Activated naive CD8-positive, alpha-beta T cell treated with anti-CD3 and anti-CD28 coated beads for 36 hours (primary cell): ENCODE measurements at places on chromosomes 12 and 14. TPM values are rescaled to one million over a fixed set of nuclear protein-coding genes. Genes with fewer than 3 reads are reported as not detected.

DNA sequence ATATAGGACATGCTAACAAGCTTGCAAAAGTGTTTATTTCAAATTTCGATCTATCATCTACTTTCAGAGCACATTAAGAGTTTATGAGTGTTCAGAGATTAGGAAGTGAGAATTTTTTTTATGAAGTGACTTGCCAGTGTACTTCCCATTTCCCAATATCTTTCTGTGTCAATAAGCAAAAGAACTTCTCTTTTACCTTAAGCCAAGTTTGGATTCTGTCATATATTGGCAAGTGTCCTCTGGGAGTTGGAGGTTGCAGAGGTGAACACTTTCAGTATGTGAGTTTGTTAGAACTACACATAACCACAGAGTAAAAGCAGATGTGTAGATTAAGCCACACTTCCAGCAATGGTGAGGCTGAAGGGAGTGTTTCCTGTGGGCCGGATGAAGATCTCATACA is 16.6 kb upstream of the KLRF1 start:
- H3K36me3 ChIP-seq = no peaks in the 10 kb centered on the region
- H3K27me3 ChIP-seq = peaks cover 9% of the 10 kb centered on the region
- H3K4me1 ChIP-seq = peaks cover 13% of the 10 kb centered on the region
- no peak overlapping the region for H3K4me3 ChIP-seq

DNA sequence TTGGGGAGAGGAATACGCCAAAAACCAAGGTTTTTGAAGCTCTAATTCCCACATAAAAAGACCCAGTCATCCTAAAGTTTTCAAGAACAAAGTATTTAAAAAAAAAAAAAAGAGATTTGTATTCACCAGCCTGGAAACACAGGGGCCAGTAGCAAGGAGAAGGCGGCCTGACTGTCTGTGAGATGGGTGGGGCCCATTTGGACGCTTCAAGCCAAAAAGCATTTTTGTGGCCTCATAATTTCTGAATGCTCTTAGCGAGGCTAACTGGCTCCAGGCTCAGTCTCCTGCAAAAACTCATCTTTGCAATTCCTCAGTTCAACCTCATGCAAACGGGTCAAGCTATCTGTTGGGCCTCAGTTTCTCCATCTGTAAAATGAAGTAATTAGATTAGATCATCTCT is 514.1 kb downstream of the MED13L start:
- H3K27ac ChIP-seq = no peak overlapping the region
- no peaks in the 10 kb centered on the region for H3K36me3 ChIP-seq
- H3K4me3 ChIP-seq = no peak overlapping the region
- H3K4me1 ChIP-seq = no peaks in the 10 kb centered on the region
- H3K27me3 ChIP-seq = peaks cover 8% of the 10 kb centered on the region
- DNase-seq = no peak

PTCSC3 gene
- not detected for total RNA-seq

- no peaks in the 10 kb centered on the region for H3K27me3 ChIP-seq
- H3K27ac ChIP-seq = peak overlapping the region; percentile 98
- H3K36me3 ChIP-seq = peaks cover 54% of the 10 kb centered on the region
- H3K4me3 ChIP-seq = peak overlapping the region; percentile 89
- H3K4me1 ChIP-seq = peaks cover 90% of the 10 kb centered on the region
Observed at GRCh38 chr14:99255621-99256482, 16.1 kb downstream of the BCL11B start.

GRCh38 chr14:55117803-55118441 is 11.1 kb upstream of the LGALS3 start:
- no peak overlapping the region for H3K4me3 ChIP-seq
- no peak for DNase-seq
- H3K36me3 ChIP-seq = no peaks in the 10 kb centered on the region
- peaks cover 3% of the 10 kb centered on the region for H3K4me1 ChIP-seq
- no peak overlapping the region for H3K27ac ChIP-seq
- no peaks in the 10 kb centered on the region for H3K27me3 ChIP-seq

DNA sequence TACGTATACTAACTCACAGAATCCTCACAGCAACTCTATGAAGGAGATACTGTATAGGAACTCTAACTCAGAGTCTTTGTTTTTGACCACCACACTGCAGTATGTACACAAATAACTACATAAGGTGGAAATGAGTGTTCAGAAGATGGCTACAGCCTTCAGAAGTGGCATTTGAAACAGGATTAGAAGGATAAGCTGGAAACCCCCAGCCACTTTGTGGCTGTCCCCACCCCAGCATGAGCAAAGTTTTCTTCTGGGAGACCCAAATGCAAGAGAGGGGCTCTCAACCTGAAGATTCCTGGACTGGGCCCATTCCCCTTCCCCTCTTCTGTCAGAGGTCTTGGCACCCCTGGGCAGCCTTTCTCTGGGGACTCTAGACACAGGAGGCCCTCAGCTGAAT is 43.2 kb upstream of the PNMA1 start:
- H3K27me3 ChIP-seq = no peaks in the 10 kb centered on the region
- H3K27ac ChIP-seq = peak overlapping the region; percentile 97
- H3K36me3 ChIP-seq = peaks cover 41% of the 10 kb centered on the region
- DNase-seq = no peak
- H3K4me3 ChIP-seq = peak overlapping the region; percentile 93

EXOC3L4 gene
- total RNA-seq = not detected

ATF1 gene
- 58.5 TPM for total RNA-seq

GRCh38 chr12:103944964-103945363 is 14.8 kb downstream of the HSP90B1 start:
- peaks cover 59% of the 10 kb centered on the region for H3K36me3 ChIP-seq
- no peak overlapping the region for H3K4me3 ChIP-seq
- DNase-seq = no peak
- peaks cover 46% of the 10 kb centered on the region for H3K4me1 ChIP-seq
- H3K27me3 ChIP-seq = no peaks in the 10 kb centered on the region

TAS2R13 gene
- total RNA-seq = 0.16 TPM

DNA sequence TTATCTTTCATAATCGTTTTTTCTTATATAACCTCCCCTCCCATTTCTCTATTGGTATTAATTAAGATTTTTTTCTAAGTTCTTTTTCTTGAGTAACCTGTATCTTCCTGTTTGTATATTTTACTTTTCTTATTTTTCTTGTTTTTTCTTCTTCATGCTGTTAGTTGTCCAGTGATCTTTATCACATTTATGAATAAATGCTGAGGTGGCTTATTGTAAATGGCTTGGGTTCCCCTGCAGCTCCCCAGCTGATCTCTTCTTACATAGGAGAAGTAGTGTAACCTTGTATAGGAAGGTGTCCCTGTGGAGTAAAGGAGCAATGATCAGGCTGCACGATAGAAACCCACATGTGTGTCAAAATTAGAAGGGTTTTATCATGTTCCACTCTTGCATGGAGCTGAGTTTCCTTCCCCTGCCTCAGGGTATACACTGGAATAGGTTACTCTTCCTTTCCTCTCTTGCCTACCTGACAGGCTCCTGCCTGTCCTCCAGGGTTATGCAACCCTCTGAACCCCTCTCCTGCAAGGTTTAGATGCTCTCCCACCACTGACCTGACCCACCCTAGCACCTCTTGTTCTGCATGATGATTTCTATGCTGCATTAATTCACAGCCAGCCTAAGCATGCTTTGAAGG is 334.8 kb upstream of the RGS6 start:
- H3K27ac ChIP-seq = peak overlapping the region; percentile 6
- no peak overlapping the region for H3K4me3 ChIP-seq
- DNase-seq = no peak
- H3K36me3 ChIP-seq = peaks cover 47% of the 10 kb centered on the region
- H3K4me1 ChIP-seq = peaks cover 46% of the 10 kb centered on the region

GRCh38 chr12:25052196-25052913 is 103.5 kb upstream of the BCAT1 start:
- peak overlapping the region; percentile 99 for H3K27ac ChIP-seq
- DNase-seq = peak; percentile 34
- H3K36me3 ChIP-seq = peaks cover 7% of the 10 kb centered on the region
- H3K4me3 ChIP-seq = peak overlapping the region; percentile 92
- no peaks in the 10 kb centered on the region for H3K27me3 ChIP-seq
- H3K4me1 ChIP-seq = peaks cover 40% of the 10 kb centered on the region

DNA sequence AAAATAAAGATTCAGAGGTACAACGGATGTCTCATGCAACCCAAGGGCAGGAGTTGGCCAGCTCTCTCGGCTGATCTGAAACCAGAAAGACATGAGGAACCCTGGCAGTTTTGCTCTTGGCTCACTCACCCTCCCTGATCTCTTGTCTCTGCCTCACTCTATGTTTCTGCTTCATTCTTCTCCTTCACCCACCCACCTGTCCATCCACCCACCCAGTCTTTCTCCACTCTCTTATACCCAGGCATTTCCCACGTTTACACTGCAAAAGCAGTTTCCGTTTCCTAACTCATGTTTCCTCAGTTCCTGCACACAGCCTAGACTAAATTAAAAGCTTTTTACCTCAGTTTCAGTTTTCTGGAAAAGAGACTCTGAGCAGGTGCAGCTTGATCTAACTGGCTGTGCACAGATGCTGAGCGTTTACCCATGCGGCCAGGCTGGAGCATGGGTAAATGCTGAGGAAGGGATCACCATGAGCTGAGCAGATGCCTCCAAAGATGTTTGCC is 157.6 kb downstream of the PRKCH start:
- peaks cover 59% of the 10 kb centered on the region for H3K36me3 ChIP-seq
- H3K4me3 ChIP-seq = peak overlapping the region; percentile 76
- H3K27ac ChIP-seq = peak overlapping the region; percentile 93
- peaks cover 89% of the 10 kb centered on the region for H3K4me1 ChIP-seq

KLHDC1 gene
- total RNA-seq = 1.1 TPM

GRCh38 chr14:32738206-32738871 is 200.3 kb upstream of the NPAS3 start:
- H3K27me3 ChIP-seq = no peaks in the 10 kb centered on the region
- no peak overlapping the region for H3K4me3 ChIP-seq
- no peaks in the 10 kb centered on the region for H3K4me1 ChIP-seq
- DNase-seq = no peak
- no peak overlapping the region for H3K27ac ChIP-seq

- H3K27me3 ChIP-seq = no peaks in the 10 kb centered on the region
- no peak overlapping the region for H3K27ac ChIP-seq
- peaks cover 2% of the 10 kb centered on the region for H3K4me1 ChIP-seq
- peaks cover 6% of the 10 kb centered on the region for H3K36me3 ChIP-seq
- DNase-seq = no peak
- H3K4me3 ChIP-seq = no peak overlapping the region
Observed at GRCh38 chr12:101889211-101889752, 11.9 kb downstream of the DRAM1 start.

PMCH gene
- total RNA-seq = not detected

FITM1 gene
- 0.29 TPM for total RNA-seq

PLBD1 gene
- 0.32 TPM for total RNA-seq

DNA sequence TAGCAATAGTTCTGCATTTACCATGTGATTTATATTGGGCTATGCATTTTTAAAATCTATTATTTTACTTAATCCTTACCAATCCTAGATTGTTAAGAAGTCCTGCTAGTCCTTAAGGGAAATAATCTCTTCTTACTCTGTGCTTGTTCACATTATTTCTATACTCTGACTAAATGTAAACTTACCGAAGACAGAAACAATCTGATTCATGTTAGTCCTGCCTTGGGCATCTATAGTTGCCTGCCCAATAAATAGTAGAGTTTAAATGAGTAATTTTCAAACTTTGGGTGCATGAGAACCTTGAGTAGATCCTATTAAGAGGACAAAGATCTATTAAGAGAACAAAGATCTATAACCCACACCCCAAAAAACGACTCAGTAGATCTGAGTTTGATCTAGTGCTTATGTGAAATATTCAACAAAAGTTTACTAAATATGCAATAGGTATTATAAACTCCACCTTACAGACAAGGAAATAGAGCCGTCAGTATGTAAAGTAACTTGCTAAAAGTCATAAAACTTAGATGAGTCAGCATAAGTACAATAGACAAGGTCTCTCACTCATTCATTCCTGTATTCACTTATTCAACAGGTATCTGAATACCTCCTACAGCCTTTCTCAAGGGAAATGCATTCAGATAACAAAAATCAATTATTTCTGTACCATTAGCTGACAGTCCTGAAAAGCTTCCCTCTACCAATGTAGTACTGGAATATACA is 127.6 kb downstream of the PAWR start:
- DNase-seq = no peak
- H3K27ac ChIP-seq = no peak overlapping the region

DNA sequence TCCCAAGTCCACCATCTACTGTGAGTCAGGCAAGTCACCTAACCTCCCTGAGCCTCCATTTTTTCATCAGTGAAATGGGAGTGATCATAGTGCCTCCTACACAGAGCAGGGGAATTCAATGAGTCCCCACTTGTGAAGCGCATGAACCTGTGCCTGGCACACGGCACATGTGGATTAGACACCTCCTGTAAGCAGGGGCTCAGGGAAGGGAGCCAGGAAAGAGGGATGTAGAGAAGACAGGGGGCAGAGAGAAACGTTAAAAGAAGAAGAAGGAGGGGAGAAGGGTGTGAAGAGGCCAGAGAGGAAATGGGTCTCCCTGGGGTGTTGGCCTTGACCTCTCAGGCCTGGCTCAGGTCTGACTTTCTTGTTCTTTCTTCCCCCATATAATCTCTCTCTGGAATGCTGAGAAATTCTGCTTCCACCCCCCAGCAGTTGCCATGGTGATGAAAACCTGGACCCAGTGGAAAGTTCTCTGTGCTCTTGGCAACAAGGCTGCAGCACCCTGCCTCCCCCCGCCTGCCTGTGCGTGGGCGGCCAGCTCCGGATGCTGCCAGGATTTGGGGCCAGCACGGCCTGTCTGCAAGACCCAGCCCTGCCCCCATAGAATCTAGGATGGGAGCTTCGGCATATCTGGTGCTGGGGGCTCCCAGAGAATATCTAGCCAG is 94.5 kb downstream of the CALM1 start:
- no peaks in the 10 kb centered on the region for H3K4me1 ChIP-seq
- DNase-seq = no peak
- no peaks in the 10 kb centered on the region for H3K36me3 ChIP-seq
- H3K27me3 ChIP-seq = no peaks in the 10 kb centered on the region

DNA sequence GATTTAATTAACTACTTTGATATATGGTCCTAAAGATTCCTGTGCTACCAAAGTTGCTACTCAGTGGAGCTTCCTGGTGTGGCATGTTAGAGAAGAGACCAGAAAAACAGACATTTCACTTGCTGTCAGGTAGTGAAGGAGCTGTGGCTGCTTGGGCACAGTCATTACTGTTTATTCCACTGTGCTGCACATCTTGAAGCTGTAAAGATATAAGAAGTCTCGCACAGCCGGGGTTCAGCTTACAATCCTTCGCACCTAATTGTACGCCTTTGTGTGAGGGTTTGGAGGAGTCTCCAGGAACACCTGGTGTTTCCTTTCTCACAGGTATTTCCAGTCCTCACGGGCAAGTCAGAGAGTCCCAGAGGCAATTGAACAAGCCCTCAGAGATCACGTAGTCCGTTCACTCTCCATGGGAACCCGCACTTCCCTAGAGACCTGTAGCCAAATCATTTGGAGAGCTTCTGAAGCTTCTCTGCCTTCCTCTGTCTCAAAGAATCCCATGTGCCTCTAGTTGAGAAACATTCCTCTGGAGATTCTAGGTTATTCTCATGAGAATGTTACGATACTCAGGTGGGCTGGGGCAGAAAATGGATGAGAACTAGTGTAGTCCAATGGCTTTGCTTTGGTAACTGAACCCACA is 4.1 kb downstream of the EVL start:
- H3K27ac ChIP-seq = peak overlapping the region; percentile 99
- peak overlapping the region; percentile 91 for H3K4me3 ChIP-seq
- H3K36me3 ChIP-seq = peaks cover 63% of the 10 kb centered on the region
- H3K4me1 ChIP-seq = peaks cover 72% of the 10 kb centered on the region
- no peaks in the 10 kb centered on the region for H3K27me3 ChIP-seq

PTGER2 gene
- 23.3 TPM for total RNA-seq

CCDC38 gene
- 0.16 TPM for total RNA-seq
